ENCODE measurements at places on chromosomes 16 and 17.

DNA sequence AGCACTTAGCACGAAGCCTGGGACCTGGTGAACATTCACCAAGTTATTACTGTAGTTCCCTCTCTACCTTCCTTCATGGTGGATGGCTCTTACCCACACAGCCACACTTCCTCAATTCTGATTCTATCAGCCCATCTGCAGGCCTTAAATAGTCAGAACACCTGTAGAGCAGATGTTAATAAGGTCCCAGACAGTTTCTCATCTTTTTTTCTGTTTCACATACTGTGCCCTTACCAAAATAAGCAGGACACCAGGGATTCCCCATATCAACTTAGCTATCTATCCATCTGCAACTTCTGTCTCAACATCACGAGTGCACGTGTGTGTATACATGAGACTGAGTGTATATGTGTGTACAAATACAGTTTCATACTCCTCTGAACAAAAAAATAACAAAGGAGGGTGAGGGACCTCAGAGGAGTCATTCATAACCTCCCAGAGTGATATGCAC, 2.8 kb downstream of the RECQL5 start:
- no peak for DNase-seq

DNA sequence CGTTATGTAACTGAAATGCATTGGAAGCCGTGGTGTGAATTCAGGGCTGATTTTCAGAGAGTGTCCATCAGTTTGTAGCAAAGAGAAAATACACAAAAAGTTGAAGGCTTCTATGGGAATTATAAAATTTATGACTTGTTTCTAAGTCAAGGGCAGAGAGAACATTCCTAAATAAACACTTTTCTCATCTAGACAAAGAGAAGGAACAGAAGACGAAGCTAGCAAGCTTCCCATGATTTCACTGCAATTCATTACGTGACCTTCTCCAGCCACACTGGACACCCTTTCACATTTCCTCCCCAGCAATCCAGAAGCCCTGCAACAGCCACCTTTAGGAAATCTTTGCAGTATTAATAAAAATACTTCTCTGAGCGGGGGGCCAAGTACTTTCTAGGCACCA, 67.8 kb downstream of the TMEM100 start:
- no peak for DNase-seq

DNA sequence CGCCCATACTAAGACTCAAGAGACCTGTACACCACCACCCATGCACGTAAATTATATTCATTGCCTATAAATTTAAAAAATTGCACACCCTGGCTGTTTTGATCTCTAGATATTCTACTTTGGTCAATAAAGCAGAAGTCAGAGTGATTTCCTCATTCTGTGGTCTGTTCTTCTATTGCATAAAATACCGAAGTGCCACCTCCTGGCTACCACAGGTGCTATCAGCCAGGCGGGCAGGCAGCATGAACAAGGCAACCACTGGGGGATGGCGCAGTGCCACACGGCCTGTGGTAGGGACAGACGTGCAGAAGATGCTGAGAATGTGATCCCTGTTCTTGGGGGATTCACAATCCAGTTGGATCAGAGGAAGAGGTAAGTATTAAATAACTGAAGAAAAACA, 122.3 kb downstream of the CDK5R1 start:
- DNase-seq = no peak

- DNase-seq = no peak
Observed at GRCh38 chr16:68202091-68202519, 33.8 kb downstream of the ESRP2 start.

- no peak for DNase-seq
Observed at GRCh38 chr16:85847681-85848601, 48.4 kb downstream of the COX4I1 start.

DNA sequence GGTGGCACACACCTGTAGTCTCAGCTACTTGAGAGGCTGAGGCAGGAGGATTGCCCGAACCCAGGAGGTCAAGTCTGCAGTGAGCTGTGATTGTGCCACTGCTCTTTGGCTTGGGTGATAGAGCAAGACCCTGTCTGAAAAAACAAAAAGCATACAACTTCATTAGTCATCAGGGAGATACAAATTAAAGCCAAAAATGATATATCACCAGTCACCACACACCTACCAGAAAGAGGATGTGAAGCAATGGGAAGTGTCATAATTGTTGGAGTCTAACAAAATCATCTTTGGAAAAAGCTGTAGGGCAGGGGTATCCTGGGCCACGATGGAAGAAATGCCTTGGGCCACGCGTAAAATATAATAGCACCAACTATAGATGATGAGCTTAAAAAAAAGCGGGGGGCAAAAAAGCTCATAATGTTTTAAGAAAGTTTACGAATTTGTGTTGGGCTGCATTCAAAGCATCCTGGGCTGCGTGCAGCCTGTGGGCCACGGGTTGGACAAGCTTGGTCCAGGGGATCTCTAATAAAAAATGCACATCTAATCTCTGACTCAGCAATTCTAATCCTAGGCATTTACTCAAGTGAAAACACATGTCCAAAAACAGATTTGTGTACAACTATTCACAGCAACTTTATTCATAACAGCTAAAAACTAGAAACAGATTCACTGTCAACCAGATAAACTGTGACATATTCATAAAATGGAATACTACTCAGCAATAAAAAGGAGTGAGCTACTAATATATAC, 65.9 kb downstream of the HIC1 start:
- peak; percentile 54 for DNase-seq

- DNase-seq = no peak
Observed at GRCh38 chr16:4260360-4260759, 12.5 kb downstream of the TFAP4 start.

DNA sequence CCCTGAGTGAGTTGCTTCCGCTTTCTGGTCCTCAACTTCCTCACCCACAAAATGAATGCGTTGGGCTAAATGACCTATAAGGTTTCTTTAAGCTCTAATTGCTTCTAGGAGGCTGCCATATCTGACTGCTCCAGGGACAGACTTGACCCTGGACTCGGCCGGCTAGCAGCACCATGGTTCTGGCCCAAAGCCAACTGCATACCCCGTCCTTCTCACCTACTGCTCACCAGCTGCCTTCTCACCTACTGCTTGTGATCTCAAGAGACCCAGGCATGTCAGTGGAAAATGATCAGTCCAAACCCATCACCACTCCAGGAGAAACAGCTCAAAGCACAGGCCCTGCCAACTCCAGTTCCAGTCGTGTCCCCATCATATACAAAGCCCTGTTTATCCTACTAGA, 124.3 kb upstream of the IRX5 start:
- no peak for DNase-seq

DNA sequence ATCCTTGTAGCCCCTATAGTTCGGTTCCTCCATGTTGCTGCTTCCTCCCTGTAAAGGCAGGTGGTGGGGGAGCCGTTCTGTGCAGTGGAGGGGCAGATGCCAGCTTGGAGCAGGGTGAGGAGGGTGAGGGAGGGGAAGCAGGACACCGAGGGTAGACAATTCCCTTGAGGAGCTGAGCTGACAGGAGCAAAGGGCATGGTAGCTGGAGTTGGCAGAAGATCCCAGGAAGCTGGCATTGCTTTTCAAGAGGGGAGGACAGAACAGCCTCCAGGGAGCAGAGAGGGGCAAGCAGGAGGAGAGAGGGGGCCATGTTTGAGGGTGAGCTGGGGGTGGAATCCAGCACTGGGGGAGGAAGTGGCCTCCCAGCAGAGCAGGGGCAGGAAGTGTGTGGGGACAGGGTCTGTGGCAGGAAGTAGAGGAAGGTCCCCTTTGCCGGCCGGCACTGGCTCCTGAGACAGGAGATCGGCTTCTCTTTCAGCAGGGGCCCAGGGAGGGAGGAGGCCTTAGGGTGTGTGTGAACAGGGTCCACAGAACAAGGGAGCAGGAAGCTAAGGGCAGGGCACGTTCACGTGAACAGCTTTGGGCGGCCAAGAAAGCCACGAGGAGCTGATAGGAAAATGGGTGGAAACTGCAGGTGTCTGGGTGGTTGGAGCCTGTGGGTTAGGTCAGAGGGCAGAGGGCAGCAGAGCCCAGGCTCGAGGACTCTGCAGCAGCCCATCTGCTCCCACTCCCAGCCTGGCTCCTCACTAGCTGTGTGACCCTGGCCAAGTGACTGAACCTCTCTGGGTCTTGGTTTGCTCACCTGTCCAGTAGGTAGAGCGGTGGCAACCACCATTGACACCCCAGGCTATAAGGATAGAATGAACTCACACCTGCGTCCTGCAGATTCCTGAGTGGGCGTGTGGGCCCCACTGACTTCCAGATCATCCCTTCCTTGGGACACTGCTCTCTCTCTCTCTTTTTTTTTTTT, 17.5 kb upstream of the SPNS2 start:
- DNase-seq = no peak

DNA sequence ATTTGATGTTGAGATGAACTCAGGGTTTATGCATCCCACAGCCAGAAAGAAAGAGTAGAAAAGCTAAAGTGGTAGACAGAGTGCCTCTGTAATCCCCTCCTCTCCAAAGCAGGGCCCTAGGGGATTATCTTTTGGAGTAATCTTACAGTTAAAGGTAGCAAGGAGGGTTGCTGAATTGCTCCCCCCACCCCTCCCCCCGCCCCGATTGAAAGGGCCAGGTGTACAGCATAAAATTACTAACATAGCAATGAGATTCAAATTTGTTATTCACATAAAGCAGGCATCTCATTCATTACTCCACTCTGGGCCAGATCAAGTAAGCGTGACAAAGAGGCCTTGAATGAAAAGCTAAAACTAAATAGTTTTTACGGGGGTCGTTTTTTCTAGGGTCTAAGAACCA, 72.7 kb downstream of the STH start:
- DNase-seq = no peak

GRCh38 chr17:46090871-46091270, 91.8 kb downstream of the STH start:
- DNase-seq = no peak

DNA sequence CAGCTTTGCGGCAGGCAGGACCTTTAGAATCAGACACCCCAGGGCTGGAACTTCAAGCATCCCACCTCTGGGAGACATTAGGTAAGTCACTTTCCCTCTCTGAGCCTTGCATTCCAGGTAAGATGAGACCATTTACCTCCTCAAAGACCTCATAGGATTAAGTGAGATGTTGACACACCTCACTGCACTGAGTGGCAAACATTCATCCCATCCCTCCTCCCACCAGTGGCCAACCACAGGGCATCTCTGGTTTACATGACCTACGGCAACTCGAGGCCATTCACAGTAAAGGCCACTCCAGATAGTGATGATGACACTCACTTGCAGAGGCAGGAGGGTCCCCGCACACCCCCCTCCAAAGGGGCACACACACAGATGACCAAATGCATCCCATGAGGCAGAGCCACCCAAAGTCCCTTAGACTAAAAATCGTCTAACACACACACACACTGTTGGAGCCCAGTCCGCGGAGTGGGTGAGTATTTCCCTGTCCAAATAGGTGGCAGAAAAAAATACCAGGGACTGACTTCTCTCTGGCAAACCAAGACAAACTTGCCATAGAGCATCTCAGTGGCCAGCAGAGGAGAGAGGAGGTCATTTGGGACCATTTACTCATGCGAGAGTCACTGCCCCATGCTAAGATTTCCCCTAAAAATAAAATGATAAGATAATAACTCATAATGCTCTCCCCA, 454.9 kb downstream of the SOX9 start:
- DNase-seq = no peak

DNA sequence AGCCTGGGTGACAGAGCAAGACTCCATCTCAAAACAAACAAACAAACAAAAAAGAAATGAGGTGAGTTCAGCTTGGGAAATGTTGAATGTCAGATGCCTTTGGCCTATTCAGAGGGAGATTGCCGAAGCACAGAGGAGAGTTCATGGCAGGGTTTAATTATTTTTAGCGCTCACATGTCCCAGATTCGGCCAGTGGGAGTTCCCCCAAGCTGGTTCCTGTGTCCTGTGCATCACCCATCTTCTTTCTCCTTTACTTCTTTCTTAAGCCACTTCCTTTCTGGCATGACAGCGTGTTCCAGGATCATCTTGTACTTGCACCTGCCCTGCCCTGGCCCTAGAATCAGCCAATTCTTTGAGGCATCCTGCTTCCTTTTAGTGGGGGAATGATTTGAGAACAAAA, 9.2 kb downstream of the MPV17L start:
- DNase-seq = no peak

- DNase-seq = no peak
Observed at GRCh38 chr16:20336955-20337354, 9.6 kb upstream of the GP2 start.

- DNase-seq = no peak
Observed at GRCh38 chr16:48158296-48158695, 2.5 kb upstream of the ABCC12 start.

DNA sequence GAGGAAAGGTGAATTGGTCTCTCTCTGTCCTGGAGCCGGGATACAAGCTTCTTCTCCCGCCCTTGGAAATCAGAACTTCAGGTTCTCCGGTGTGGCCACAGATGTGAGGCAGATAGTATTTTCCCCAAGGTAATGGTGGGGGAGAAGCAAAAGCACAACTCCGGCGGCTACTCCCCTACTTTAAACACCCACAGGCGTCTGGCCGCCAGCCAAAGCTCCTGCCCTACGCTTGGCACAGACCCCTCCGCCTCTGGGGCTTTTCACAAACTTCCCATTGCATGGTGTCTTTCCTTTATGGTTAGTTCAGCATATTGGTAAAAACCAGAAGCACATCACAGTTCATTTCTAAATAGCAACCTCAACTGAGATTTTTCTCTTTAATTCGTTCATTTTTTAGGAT, 39.4 kb upstream of the B4GALNT2 start:
- DNase-seq = no peak

DNA sequence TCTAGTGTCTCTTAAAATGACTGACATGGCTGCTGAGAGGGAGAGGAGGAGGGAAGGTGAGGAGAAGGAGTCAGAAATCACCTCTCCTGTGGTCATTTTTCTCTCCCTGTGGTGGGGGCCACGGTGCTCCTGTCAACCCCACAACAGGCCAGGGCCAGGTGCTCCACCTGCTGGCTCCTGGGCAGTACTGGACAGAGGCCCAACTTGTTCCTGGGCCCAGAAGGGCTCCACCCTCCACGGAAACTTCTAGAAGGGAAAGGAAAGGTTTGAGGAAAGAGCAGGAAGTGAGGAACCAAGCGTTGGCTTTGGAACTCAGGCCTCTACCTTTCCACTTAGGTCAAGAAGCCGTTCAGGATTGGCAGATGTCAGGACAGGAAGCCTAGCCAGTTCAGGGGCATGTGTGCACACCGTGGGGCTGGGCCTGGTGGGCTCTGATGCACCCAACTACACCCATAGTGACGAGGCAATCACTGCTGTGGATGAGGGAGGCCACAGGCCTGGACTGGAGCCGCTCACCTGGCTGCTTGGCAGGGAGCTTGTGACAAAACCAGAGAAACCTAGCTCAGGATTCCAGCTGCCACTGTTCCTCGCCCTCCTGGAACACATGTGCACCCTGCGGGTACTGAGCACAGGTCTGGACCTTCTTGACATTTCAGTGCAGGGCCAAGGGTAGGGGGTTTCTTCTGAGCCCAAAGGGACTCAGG, 36.1 kb downstream of the WNT3 start:
- DNase-seq = no peak

DNA sequence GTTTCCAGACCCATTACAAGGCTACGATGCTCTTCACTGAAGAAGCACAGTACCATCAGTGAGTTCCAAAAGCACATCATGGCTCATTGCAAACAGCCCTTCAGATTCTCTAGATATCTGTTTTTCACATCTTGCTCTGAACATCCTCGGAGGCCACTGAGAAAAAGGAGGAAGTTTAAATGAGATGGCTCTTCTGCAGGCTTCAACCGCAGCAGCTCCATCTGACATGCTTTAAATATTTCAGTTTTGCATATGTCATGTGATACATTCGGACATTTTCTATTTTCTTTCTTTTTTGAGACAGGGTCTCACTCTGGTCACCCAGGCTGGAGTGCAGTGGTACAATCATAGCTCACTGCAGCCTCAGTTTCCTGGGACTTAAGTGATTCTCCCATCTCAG, 396.8 kb downstream of the NPIPA8 start:
- no peak for DNase-seq

GRCh38 chr16:82071421-82071820, 36.4 kb downstream of the HSD17B2 start:
- DNase-seq = no peak

GRCh38 chr17:51869387-51869786, 289.1 kb downstream of the CA10 start:
- DNase-seq = no peak

Data from BJ (cell line).